ENCODE measurements at places on chromosomes 3 and 15. TPM values are rescaled to one million over a fixed set of nuclear protein-coding genes. Genes with fewer than 3 reads are reported as not detected.
A peak's percentile ranks its signal among the peaks of the same experiment; 100 is the strongest.

ABHD10 gene
- 46.2 TPM for total RNA-seq

DNA sequence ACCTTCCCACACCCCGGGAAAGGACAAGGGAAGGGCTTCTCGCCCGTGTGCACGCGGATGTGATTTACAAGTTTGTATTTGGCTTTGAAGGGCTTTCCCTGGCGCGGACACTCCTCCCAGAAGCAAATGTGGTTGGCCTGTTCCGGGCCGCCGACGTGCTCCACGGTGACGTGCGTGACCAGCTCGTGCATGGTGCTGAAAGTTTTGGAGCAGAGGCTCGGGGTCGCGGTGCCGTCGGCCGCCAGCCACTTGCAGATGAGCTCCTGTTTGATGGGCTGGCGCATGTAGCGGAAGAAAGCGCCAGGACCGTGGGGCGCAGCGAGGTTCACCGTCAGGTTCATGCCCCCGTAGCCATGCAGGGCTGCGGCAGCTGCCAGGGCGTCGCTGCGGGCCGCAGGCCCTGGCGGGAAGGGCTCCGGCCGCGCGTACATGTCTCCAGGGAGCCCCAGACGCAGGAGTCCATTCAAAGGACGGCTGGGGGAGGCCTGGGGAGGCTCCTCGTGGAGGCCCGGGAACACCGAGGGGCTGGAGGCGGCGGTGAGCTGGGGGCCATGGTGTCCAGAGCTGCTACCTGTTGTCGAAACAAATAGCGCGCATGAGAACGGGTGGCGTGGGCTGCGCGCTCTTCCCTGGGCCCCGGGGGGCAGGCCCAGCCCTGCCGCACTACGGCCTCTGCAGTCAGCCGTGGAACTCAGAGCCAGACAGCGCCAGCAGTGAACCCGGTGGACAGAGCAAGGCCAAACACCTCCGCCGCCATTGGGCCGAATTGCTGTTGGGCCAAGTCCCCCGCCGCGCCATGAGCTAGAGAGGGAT lies 10.2 kb downstream of the ZIC4 start:
- DNase-seq = no peak

- no peak for DNase-seq
Measured at GRCh38 chr15:45163508-45163856, 24.3 kb downstream of the SHF start.

- no peak for DNase-seq
Measured at GRCh38 chr3:170154084-170154483, 27.4 kb downstream of the PHC3 start.

DNA sequence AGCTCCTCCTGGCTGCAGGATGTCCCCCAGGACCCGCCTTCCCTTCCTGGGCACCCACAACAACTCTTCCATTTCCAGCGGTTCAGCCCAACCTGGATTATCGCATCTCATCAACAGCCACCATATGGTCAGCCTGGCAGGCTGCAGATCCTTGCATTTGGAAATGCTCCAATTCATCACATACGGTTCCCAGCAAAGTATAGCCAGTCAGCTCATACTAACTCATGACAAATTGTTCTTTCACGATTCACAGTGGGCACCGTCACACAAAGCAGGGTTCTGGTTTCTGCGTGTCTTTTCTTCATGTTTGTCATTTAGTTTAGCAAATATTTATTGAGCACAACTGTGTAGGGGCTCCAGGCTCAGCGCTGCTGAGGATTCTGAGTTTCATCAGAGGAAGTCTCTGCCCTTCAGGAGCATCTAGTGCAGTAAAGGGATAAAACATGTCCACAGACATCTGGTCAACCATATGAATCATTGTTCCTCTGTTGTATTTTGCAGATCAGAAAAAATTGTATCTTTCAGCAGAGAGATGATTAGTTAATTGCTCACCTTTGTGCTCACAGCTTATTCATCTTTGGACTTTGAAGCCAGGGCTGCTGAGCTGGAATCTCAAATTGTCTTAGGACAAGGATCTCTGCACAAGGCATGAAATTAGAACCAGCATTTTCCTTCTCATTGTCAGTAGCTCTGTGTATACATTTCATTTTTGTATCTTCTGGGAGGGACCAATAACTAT lies 125.1 kb downstream of the GABRG3 start:
- peak; percentile 44 for DNase-seq

All from skin of body (tissue), 3 donors.